ENCODE measurements at places on chromosomes 5 and 9. TPM values are rescaled to one million over a fixed set of nuclear protein-coding genes. Genes with fewer than 3 reads are reported as not detected.

FBXL7 gene
- 3.1 TPM for total RNA-seq

MTMR12 gene
- 65.6 TPM for total RNA-seq

PCDHA4 gene
- total RNA-seq: 2.0 TPM

BDP1 gene
- 21.0 TPM for total RNA-seq

SH3RF2 gene
- 14.8 TPM for total RNA-seq

FOXE1 gene
- not detected for total RNA-seq

GLRA1 gene
- not detected for total RNA-seq

DNA sequence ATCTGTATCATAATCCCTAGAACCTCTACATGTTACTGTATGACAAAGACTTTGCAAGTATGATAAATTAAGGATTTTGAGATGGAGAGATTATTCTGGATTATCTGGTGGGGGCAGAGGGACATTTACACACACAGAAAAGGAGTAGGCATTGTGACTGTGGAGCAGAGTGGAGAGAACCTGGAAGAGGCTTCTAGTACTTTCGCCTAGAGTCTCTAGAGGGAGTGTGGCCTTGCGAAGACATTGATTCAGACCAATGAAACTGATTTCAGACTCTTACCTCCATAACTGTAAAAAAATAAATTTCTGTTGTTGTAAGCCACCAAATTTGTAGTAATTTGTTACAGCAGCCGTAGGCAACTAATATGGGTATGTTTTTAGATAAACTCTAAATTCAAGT lies 45.9 kb downstream of the CSNK1G3 start:
- H3K36me3 ChIP-seq: no peaks in the 10 kb centered on the region
- no peak for DNase-seq
- no peaks in the 10 kb centered on the region for H3K27me3 ChIP-seq
- H3K4me3 ChIP-seq: no peak overlapping the region

- no peak overlapping the region for H3K4me3 ChIP-seq
- no peak overlapping the region for H3K27ac ChIP-seq
- DNase-seq: no peak
Observed at GRCh38 chr9:127405344-127406125, 8.6 kb downstream of the SLC2A8 start.

DNA sequence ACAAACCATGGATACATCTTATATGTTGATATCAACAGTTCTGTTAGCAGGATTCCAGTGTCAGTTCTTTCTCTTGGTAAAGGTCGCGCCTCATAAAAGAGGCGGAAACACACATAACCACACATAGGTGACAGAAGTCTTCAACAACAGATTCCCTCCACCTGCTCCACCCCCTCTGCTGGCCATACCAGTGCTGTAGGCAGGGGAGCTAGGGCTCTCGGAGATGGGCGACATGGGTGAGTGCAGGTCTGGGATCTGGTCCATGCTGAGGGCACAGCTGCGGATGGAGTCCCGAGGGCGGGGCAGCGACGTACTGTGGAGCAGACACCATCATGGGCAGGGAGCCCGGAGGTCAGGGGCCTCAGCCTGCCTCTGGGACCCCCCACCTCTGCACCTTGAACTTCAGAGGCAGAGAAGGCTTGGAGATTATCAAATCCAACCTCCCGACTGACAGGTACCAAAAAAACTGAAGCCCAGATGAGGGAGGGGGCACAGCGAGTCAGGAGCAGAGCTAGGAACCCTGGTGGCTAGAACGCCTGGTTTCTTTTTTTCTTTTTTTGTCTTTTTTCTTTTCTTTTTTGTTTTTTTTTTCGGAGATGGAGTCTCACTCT lies 12.0 kb upstream of the TOR2A start:
- no peak overlapping the region for H3K4me3 ChIP-seq
- DNase-seq: no peak
- no peaks in the 10 kb centered on the region for H3K36me3 ChIP-seq
- peaks cover 9% of the 10 kb centered on the region for H3K4me1 ChIP-seq

DNA sequence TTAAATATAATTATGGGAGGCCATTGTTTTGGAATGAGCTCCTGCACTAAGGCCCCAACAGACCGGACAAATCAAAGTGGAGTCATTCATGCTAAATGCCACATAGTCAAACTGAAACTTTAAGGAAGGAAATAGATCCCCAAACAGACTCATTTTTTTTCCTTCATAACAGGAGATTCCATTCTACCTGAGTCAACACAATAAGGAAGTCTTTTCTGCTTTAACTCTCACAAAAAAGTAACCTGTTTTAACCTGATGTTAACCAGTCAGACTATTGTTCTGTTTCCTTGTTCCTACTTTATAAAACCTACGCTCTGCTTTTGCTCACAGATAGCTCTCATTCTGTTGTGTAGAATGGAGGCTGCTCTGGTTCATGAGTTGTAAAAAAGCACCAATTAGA lies 234.9 kb downstream of the YTHDC2 start:
- DNase-seq: no peak
- no peaks in the 10 kb centered on the region for H3K27me3 ChIP-seq
- no peak overlapping the region for H3K27ac ChIP-seq
- no peaks in the 10 kb centered on the region for H3K4me1 ChIP-seq
- H3K4me3 ChIP-seq: no peak overlapping the region
- H3K36me3 ChIP-seq: no peaks in the 10 kb centered on the region

GRCh38 chr9:69834056-69834455 lies 13.4 kb downstream of the CFAP95 start:
- H3K4me3 ChIP-seq: no peak overlapping the region
- no peaks in the 10 kb centered on the region for H3K36me3 ChIP-seq
- no peak overlapping the region for H3K27ac ChIP-seq
- no peaks in the 10 kb centered on the region for H3K4me1 ChIP-seq
- DNase-seq: no peak

GRCh38 chr9:18829873-18830272 lies 203.1 kb downstream of the SAXO1 start:
- peaks cover 2% of the 10 kb centered on the region for H3K4me1 ChIP-seq
- no peak overlapping the region for H3K27ac ChIP-seq
- H3K4me3 ChIP-seq: no peak overlapping the region
- no peaks in the 10 kb centered on the region for H3K36me3 ChIP-seq
- DNase-seq: no peak

DNA sequence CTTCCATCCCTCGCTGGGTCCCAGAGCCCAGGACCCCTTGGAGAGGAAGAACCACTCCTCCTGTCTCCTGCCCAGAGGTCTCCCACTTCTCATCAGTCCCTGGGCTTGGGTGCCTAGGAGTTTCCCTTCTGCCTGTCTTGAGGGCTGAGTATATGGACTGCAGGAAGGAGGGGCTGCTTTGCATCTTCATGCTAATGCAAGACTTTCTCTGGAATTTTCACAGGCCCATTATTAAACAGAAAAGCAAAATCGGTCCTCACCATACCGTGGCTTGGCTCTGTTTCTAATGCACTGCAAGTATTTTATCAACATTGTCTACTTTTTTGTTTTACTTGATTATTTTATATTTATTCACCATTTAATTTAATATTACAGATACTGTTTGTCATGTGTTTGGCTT lies 34.5 kb downstream of the TRIO start:
- no peak overlapping the region for H3K4me3 ChIP-seq
- peaks cover 16% of the 10 kb centered on the region for H3K4me1 ChIP-seq
- no peaks in the 10 kb centered on the region for H3K36me3 ChIP-seq
- no peaks in the 10 kb centered on the region for H3K27me3 ChIP-seq
- DNase-seq: no peak
- H3K27ac ChIP-seq: no peak overlapping the region

DNA sequence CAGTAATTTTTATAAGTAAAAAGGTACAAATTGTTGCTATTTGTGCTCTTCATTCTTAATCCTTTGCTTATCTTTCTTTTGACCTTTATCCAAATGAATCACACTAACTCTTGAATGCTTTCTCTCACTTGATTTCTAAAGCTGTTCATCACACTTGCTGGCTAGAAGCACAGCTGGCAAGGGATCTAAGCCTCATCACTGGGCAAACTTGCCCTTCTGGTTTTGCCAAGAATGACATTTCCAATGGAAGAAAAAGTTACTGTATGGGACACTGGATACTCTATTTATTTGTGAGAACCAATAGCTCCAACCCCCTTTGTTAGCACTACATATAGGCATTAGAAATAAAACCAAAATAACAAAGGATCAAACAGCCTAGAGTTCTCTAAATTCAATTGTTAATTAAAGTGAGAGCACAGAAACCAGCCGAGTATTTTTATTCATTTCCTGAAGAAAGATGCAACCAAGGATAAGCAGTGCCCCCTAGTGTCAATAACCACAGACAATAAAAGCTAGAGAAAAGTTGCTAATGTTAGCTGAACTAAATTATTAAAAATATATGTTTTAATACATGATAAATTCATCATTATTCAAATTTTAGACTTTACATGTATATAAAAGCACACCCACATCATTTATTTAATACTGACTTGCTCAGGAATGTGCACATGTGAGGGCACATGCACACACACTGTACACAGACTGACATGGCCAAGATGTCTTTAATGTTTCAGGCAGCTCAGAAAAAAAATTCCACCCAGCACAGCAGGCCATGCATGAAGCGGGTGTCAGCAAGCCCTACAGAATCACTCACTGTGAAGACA lies 59.8 kb upstream of the POU5F2 start:
- H3K36me3 ChIP-seq: no peaks in the 10 kb centered on the region
- peaks cover 5% of the 10 kb centered on the region for H3K4me1 ChIP-seq
- no peak overlapping the region for H3K4me3 ChIP-seq
- DNase-seq: peak; percentile 38
- H3K27me3 ChIP-seq: no peaks in the 10 kb centered on the region

GRCh38 chr5:173306695-173307094 lies 21.5 kb downstream of the STC2 start:
- no peak for DNase-seq
- H3K4me1 ChIP-seq: peaks cover 23% of the 10 kb centered on the region
- no peaks in the 10 kb centered on the region for H3K27me3 ChIP-seq
- H3K27ac ChIP-seq: no peak overlapping the region
- no peak overlapping the region for H3K4me3 ChIP-seq
- H3K36me3 ChIP-seq: no peaks in the 10 kb centered on the region

DNA sequence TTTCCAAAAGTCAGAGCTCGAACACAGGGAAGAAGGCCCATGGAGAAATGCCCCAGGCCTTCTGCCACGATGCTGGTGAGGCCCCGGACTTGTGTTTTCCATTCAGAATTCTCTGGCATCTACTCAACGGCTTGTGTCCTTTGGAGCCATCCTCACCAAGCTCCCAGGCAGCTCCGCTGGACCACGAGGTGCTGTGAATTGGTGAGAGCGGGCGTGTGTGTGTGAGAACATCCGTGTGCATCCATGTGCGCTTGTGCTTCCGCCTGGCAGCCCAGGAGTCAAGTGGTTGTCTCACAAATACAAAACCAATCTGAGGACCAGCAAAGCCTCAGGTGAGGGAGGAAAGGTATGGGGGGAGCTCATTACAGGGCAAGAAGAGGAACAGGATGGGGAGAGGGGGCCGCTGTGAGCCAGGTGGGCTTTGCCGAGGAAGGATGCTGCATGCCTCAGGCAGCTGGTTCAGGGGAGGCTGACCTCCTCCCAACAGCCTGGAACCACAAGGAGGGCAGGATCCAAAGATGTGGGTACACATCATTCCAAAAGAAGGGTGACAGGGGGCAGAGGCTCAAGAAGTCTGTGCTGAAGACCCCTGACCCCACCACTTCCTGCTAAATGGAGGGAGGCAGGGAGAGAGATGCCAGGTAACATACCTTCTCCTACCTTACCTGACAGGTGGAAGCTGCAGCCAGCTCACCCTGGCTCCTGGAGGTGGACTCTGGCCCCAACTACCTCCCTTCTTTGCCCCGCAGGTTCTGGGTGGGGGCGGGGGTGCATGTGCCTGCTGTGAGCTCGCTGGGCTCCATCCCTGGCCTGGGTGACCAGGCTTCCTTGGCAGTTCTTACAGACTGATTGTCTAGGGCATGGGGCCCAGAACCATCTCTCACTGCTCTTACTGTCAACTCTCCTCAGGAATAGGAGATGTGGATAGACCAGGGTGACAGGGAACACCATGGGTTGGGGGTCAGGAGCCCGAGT lies 196.3 kb downstream of the PAX5 start:
- H3K4me3 ChIP-seq: no peak overlapping the region
- DNase-seq: no peak
- peaks cover 4% of the 10 kb centered on the region for H3K4me1 ChIP-seq
- H3K36me3 ChIP-seq: no peaks in the 10 kb centered on the region
- no peaks in the 10 kb centered on the region for H3K27me3 ChIP-seq

DNA sequence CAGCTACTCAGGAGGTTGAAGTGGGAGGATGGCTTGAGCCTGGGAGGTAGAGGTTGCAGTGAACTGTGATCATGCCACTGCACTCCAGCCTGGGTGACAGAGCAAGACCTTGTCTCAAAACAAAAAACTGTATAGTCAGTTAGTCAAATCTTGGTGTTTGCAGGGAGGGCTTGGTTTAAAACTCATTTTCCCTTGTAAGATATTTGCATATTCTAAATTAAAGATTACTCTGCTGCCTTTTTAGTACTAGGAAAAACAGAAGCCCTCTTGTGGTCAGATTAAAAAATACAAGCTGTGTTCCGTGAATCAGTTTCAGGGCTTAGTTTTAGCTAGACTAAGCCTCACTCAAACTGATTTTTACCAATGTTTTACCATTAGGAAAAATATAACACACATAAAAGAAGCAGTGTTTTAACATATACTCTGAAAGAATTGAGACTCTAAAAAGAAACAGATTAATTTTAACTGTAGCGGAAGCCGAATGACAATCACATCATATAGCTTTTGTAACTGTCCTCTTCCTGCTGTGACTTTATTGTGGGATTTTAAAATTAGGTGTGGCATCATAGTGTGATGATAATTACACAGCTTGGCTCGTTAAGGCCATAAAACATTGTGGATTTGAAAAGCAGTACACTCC lies 84.9 kb upstream of the BASP1 start:
- H3K27me3 ChIP-seq: no peaks in the 10 kb centered on the region
- no peak overlapping the region for H3K4me3 ChIP-seq
- H3K36me3 ChIP-seq: no peaks in the 10 kb centered on the region
- no peak for DNase-seq
- H3K27ac ChIP-seq: no peak overlapping the region

- H3K27me3 ChIP-seq: no peaks in the 10 kb centered on the region
- H3K4me1 ChIP-seq: no peaks in the 10 kb centered on the region
- H3K4me3 ChIP-seq: no peak overlapping the region
- no peak for DNase-seq
Observed at GRCh38 chr9:21357479-21358460, 7.1 kb upstream of the IFNA6 start.

Data from body of pancreas (tissue), 4 donors.